NCI-H2171 treated with DMSO at 0.1 percent for 48 hours (cell line): ENCODE measurements at places on chromosomes 13 and 19.

DNA sequence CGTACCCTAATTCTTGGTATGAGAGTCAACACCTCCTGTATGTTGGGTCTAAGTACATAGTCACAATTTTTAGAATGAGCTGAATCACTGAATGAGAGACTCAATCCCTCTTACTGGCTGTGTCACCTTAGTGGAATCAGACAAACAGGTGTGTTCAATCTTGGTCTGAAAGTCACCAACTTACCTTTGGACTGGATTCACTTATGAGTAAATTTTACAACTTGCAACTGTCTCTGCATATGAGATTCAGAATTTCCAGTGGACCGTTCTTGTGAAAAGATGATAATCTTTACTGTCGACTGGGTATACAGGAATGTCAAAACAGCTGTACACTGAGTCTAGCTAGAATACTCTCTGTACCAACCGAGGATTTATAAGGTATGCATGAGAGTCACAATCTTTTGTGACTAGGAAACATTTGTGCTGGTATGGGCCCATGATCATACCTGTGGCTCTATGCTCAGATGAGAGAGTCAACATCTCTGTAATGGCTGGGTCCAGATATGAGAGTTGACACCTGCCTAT, 5.9 kb upstream of the ZNF91 start:
- no peak for DNase-seq

DNA sequence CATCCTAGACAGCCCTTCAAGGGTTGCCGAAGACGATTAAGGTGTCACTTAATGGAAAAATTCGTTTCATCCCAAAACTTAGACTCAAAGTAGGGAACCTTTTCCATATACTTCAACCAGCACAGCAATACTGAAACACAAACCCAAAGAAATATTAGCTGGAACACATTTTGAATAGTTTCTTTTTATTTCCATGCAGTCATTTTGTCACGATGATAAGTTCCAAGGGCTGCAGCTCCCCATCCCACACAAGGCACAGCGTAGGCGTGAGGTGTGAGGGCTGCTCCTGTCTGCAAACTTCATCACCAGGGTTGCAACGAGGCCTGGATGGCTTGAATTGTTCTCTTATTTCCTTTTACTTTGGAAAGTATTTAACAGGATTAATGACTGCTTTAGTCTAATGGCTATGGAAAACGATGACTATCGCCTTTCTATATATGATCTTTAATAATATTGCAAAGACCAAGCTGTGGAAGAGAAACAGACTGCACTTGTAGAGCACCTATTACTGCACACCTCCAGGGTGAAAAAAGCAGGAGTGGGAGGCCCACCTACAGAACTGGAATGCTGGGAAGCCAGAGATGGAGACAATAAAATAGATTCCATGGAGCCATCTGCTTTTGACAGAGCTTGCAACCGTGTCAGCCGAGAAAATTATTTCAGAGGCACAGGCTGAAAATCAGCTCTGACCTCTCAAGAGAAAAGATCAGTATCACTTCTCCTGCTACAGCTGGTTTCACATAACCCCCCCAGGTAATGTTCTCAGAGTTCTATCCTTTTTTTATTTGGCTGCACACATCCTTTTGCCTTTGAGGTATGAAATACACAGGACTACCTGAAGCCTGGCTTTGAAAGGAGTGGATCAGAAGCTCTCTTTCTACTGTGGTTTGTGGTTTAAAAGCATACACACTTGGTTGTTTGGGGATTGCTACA, 274.5 kb upstream of the NBEA start:
- no peak for DNase-seq

- DNase-seq: no peak
These were observed 86.7 kb downstream of the GNG7 start for GRCh38 chr19:2615782-2616181.

DNA sequence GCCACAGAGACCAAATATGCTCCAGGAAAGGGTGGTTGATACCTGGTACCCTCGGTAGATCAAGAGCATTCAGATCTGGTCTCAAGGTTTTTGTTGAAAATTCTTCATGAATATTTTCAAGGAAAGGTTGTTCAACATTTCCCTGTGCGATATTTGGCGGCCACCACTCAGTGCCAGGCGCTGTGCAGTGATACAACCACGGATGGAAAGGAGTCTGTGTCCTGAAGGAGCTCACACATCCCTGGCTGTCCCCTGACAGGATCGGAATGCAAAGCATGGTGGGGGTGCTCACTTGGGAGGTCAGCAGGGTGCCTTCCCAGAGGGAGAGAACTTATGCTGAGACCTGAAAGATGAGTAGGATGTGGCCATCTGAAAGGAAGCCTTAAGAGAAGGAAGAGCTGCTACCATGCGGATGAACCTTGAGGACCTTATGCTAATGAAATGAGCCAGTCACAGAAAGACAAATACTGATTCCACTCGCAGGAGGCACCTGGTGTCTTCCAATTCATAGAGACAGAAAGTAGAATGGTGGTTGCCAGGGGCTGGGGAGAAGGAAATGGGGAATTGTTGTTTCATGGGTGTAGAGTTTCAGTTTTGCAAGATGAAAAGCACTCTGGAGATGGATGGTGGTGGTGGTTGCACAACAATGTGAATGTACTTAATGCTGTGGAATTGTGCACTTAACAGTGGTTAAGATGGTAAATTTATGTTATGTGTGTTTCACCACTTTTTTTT, 41.6 kb downstream of the HSPH1 start:
- DNase-seq: no peak

DNA sequence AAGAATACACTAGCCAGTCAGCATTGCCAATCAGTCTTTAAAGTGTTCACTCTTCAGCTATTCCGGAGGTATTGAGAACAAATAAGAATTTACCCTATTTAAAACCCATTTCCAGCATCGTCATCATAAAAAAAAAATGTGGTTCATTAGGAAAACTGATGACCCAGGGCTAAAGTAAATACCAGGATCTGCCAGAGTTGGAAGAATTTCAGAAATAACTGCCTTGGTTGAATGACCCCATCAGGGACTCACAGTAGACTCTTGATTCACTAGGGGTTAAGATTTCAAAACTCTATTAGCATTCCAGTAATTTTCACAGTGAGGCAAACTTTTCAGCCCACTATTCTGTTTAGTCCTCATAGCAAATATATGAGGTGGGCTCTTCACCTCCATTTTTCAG, 377.0 kb downstream of the ITGBL1 start:
- no peak for DNase-seq
